ENCODE measurements at places on chromosomes 5 and 9.
A peak's percentile ranks its signal among the peaks of the same experiment; 100 is the strongest.

- DNase-seq: peak; percentile 58
Observed at GRCh38 chr9:95459851-95460517, 56.8 kb downstream of the PTCH1 start.

DNA sequence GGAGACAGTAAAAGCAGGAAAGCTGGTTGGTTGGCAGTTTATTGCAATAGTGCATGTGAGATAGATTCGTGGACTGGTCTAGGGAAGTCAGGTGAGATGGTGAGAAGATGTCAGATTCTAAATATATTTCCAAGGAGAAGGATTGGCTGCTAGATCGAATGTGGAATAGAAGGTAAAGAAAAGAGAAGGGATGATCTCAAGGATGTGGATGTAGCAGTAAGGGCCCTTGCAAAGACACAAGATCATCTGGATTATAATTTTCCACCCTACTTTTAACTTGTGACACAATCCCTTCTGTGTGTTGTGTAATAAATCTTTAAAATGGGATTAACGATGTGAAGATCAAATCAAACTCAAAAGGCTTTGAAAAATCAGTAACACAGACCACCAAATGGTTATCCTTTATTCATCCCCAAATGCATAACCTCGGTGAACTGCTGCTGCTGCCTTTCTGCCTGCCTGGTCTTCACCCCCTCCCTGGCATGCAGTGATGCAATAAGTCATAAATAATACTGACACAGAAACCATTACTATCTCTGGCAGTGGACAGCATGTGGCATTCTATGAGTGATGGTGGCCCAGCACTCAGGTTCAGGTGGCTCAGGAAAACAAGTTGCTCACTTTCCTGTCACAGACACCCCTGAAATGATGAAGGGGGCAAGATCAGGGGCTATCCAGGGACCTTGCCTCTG lies 178.4 kb downstream of the FAM114A2 start:
- DNase-seq: no peak

DNA sequence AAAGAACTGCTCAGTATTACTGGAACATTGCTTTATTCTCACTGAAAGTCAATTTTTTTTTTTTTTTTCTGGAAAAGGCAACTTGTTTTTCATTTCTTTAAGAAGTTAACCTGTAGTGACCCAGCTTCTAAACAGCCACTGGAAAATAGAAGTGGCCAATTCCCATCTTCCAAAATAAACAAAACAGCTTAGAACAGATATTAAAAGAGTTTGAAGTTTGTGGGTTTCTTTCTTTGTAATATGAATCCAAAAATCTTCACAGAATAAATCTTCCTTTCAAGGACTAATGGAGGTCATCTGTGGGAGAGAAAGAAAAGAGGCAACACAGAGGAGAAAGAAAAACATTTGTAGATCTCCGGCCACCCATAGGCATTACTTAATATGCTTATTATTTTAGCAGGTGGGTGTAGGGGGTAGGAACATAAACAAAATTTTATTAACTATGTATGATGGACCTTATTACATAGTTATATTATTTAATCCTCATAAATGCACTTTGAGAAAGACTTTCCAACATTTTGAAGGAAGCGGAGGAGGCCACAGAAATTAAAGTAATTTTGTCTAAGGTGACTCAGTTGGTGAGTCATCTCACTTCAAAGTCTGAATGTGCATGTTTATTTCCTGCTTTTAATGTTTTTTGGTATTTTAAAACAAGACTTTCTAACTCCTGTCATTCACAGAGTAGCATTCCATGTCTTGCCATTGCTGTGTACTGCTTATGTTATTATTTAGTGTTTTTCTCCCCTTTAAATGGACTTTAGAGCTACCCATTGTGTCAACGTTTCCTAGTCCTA lies 1791.8 kb upstream of the WWC1 start:
- DNase-seq: no peak

DNA sequence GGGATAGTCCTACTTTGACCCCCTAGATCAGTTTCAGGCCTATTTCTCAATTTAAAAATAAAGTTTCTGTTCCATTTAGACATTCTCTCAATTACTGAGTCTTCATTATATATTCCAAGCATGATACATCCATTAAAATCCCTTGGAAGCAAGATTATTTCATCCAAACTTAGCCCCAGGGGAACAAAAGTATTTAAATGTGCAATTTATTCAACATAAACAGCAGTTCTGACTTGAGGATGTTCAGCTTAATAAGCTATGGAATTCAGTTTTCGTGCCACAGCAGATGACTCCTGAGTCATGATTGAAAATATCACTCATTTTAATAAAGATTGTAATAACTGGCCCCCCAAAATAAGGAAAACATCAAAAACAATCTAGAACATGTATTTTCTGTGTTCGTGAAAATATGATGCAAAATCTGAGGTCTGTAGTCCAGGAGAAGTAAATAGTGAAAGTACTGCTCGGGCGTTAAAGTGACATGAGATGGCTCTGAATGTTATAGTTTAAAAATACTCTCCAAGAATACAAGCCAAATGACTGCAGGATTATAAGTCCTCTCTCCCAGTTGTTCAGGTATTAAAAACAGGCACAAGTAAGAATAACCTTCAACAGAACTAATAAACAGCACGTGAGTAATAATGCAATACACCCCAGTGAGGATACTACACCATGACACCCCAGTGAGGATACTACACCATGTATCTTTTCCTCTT lies 67.1 kb downstream of the RETREG1 start:
- DNase-seq: no peak

DNA sequence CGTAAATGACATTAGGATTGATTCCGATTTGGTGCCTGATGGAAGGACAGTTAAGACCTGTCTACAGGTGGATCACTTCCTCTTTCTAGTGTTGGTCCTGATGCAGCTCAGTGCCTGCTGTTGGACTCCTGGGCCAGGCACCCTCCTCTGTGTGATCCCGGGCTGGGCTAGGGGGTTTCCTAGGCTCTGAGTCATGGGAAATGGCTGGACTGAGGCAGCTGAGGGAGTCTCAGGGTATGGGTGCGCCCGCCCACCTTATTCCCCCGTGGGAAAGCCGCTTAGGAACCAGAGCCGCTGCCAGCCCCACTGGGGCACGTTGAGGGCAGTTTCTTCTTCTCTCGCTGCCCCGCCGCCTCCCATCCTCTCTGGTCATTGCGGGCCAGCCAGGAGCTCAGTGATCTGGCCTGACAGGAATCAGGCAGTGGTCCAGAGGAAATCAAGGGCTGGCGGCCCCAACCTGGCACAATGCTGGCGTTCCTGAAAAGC lies 12.9 kb downstream of the TCF7 start:
- peak; percentile 61 for DNase-seq

- DNase-seq: no peak
Observed at GRCh38 chr9:37575001-37575400, 1.2 kb downstream of the FBXO10 start.

- DNase-seq: no peak
Observed at GRCh38 chr5:139652788-139653241, 4.7 kb downstream of the CXXC5 start.

- peak; percentile 82 for DNase-seq
Observed at GRCh38 chr5:137622850-137623249, 113.0 kb downstream of the KLHL3 start.

DNA sequence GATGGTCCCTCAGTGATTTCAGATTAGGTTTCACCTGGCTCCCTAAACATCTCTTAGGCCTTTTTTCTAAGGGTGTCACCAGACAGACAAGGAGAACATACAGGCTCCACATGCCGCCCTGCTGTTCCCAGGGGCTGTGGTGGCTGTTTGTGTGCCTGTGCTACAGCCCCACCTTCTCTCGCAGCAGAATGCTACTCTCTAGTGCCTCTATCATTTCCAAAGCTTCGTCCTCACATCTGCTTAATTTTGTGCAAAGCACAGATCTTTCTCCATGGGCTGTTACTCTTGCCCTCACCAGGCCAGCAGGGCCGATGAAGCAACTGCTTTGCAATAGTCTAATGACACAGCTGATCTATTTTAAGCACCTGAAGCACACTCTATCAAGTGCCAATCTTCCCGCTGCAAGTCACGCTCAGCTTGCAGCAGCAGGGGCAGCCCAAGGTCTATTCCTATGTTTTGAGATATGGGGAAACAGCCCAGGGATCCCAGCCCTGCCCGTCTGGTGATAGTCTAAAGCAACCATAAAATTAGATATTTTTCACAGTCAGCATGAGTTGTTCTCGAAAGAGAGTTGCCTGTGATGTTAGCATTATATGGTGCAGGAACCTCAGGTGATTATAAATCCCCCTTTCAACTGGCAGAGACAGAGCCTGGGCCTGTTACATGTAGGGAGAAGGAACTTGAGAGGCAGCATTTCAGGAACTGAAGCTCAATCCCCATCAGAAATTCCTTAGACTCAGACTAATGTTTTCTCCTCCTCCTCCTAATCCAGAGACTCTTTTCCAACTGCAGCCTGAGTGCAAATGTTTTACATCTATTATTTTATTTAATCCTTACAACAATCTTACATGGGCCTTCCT lies 12.7 kb downstream of the ABLIM3 start:
- DNase-seq: peak; percentile 72

- peak; percentile 86 for DNase-seq
Observed at GRCh38 chr9:132183134-132183533, 21.3 kb downstream of the NTNG2 start.

GRCh38 chr9:134624137-134624591 lies 17.4 kb upstream of the COL5A1 start:
- DNase-seq: no peak

DNA sequence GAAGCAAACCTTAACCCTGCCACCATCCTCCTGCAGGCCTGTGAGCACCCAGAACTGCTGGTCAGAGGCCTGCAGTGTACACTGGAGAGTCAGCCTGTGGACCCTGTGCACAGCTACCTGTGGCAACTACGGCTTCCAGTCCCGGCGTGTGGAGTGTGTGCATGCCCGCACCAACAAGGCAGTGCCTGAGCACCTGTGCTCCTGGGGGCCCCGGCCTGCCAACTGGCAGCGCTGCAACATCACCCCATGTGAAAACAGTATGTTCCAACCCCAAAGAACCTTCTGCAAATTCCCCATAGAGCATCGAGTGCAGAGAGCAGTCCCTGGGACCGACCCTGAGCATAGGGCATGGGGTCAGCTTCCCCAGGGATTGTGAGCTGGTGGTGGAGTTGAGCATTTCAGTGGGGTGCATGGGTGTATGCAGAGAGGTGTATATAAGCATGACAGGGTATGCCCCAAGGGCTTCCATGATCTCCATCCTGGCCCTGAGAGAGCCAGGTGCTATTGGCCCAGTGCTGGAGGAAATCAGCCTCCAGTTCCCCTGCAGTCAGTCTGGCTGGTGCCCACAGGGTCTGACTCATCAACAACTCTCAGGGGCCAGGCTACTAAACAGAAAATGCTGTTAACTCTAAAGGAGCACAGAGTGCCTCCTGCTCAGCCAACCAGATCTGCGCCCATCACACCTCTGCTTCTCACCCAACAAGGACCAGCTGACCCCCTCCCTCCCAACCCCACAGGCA lies 126.2 kb downstream of the SAXO1 start:
- DNase-seq: peak; percentile 56

GRCh38 chr5:61697809-61698558 lies 365.9 kb downstream of the ZSWIM6 start:
- no peak for DNase-seq

- no peak for DNase-seq
Observed at GRCh38 chr5:57445006-57445704, 37.5 kb downstream of the ACTBL2 start.

GRCh38 chr9:127537792-127538191 lies 74.3 kb upstream of the STXBP1 start:
- peak; percentile 76 for DNase-seq

DNA sequence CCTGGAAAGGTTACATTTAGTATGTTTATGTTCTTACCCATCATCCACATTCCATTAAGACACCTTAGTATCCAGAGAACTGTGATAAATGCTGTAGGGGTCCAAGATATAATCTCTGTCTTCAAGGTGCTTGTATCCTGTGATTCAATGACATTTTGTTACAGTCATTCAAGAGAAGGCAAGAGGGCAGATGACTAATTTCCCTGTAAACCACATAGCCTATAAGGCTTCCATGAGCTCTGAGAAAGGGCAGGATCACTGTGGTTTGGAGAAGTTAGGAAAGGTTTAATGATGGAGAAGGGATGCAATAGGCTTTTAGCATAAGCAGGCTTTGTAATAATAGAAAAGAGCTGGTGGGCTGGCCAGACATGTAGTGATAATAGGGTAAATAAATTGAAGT lies 40.0 kb downstream of the PAPPA start:
- DNase-seq: no peak

- DNase-seq: no peak
Observed at GRCh38 chr5:178766936-178767912, 36.8 kb upstream of the ZNF354A start.

GRCh38 chr5:114437936-114438335 lies 76.1 kb downstream of the KCNN2 start:
- DNase-seq: no peak
